ENCODE measurements at places on chromosomes 2 and 18.
A peak's percentile ranks its signal among the peaks of the same experiment; 100 is the strongest.

DNA sequence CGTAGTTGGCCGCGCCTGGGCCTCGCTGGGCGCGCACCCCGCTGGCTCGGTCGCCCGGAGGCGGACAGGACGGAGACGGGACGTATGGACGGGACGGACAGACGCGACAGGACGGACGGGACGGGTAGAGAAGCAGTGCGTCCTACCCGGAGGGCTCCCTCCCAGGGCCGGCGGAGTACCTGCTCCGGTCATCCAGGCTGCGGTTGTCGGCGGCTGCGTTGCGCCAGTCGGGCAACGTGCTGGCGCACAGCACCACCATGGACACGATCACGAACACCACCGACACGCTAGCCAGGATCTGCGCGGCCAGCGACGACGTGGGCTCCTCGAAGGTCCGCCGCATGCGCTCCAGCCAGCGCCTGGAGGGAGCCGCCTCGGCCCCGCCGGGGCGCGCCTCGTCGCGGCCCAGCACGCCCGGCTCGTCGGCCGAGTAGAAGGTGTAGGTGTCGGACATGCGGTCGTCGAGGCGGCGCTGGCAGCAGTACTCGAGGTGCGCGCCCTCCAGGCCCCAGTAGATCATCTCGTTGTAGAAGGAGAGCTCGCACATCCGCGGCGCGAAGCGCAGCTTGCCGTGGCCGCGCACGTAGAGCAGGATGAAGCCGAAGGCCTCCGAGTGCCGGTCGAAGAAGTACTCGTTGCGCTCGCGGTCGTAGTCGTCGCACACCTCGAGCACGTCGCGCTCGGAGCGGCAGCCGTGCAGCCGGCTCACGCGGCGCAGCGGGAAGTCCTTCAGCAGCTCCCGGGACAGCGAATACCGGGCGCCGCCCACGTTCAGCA, 903 bp downstream of the KCNG3 start:
- peak; percentile 73 for DNase-seq

DNA sequence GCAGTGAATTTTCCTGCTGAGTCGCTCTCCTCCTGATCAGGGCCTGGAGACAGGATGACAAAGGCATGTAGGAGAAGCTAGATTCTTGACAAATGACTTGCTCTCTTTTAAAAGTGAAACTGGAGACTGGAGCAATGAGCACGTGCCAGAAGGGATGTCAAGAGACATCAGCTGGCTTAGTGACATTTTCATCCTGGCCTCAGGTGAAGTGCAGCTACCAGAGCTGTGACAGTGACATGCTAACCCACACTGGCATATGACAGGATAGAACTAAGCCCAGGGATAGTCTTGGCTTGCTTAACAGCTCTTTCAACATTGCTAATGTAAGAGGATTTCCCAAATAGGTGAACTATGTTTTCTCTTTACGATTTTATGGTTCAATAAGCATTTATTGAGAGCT, 757.5 kb upstream of the DDX18 start:
- DNase-seq: no peak

GRCh38 chr2:130827502-130828251, 9.0 kb upstream of the ARHGEF4 start:
- no peak for DNase-seq

DNA sequence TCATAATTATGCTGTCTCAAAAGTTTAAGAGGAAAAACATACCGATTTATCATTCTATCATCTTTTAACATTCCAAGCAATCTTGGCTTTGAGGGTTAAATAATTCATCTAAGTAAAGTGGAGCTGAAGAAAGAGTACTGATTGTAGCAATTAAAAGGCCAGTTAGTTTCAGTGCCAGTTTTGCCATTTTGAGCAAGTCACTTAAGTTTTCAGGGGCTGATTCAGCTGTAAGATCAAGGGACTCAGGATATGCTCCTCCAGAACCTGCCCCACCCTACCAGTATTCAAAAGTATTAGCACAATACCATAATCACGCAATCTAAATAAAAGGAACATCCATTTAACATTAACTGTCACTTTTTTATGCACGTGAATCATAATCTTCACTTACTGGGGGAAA, 1.9 kb downstream of the SS18 start:
- DNase-seq: no peak

DNA sequence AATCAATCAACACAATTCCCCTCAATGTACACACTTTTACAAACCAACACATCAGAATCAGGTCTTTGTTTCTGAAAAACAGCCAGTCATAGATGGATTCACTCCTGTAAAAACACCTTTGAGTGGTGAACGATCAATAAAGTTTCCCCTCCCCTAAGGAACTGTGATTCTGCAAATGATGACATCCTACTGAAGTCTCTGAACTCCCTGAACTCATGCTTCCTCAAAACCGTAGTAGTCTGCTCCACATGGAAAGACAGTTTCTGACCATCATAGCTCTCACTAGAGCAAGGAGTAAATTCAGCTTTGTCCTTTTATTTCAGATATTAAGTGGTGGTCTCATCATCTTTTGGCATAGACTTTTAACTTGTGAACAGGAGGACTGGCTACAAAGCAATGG, 43.5 kb upstream of the ACTR3 start:
- DNase-seq: no peak

Measured in activated CD4-positive, alpha-beta T cell treated with anti-CD3 and anti-CD28 coated beads for 36 hours (primary cell).